NT2/D1 (cell line): ENCODE measurements at places on chromosomes 6 and 20.

DNA sequence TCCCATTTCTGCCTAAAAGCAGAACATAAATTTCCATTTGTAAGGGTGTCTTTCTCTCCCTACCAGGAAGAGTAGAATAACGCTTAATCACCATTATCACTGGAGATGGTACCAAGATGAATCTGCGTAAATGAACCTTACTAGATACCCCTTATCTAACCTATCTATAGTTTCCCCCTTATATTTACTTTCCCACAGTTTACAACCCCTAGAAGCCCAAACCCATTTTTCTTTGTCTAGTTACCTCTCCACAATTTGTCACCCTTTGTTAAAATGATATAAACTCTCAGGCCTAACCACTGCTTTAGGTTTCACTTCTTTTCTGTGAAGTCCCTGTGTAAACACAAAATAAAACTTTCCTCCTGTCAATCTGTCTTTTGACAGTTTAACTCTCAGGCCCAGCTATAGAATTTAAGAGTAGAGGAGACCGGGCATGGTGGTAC, 45.5 kb downstream of the PCNA start:
- no peak for DNase-seq

- DNase-seq: no peak
Observed at GRCh38 chr20:41889844-41890224, 271.7 kb upstream of the CHD6 start.

GRCh38 chr6:88456221-88456859, 290.2 kb upstream of the CNR1 start:
- no peak for DNase-seq

- DNase-seq: no peak
Observed at GRCh38 chr6:34064675-34065074, 81.2 kb downstream of the GRM4 start.

GRCh38 chr6:17156966-17157365, 55.1 kb downstream of the STMND1 start:
- DNase-seq: no peak

DNA sequence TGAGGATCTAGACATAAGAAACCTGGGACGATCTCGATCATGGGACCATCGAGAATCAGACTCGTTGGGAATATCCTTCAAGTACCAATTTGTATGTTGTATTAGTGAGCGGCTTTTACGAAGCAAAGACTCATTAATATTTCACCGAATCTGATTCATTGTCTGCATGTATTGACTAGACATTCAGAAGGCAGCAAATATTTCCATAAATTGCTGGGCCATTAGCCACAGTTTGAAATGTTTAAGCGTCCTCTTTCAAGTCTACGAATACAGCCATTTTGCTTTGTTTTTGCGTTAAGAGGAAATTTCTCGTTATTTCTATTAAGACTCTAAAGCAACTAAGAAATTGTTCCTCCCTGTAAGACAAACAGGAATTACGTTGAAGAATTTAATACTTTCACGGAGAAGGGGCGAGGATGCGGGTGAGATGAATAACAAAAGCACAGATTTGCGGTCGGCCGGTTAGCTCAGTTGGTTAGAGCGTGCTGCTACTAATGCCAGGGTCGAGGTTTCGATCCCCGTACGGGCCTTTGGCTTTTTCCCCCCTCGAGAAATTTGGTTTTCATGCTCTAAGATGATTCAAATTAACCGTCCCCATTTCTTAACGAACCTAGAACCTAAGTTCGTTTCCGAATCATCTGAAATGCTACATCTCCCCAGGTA, 18.5 kb downstream of the POM121L2 start:
- no peak for DNase-seq

- DNase-seq: no peak
Observed at GRCh38 chr6:8181160-8181881, 79.0 kb upstream of the EEF1E1 start.

DNA sequence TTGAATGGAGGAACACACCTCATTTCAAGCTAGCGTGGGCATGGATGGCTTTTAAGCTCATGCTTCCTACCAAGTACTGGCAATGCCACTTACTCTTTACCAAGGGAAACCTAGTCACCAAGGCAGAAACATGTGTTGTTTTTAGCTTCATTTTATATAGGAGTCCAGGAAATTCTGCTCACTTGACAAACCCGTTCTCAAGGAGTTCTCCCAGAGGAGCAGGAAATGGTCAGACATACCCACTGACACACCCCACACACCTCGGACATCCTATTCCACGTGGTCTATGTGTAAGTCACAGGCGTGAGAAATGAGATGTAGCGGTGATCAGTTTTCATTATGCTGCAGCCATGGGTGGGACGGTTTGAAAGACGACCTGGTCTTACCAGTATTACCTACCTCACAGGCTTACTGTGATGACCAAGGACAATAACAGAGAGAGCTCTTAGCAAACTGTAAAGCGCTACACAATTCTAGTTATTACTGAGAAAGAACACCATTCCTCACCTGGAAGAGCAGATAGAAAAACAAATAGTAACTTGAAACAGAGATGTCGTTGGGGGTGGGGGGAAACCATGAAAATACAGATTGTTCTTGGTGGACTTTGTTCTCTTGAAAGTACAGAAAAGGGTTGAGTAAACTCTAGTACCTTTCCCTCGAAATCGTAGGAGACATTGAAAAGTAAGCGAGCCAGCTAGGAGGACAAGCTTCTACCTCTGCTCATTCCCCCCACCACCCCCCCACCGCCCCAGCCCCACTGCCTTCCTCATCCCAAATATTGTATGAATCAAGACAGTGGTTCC, 1.7 kb downstream of the CNKSR3 start:
- DNase-seq: no peak

GRCh38 chr6:54861905-54862616, 15.5 kb downstream of the FAM83B start:
- no peak for DNase-seq

DNA sequence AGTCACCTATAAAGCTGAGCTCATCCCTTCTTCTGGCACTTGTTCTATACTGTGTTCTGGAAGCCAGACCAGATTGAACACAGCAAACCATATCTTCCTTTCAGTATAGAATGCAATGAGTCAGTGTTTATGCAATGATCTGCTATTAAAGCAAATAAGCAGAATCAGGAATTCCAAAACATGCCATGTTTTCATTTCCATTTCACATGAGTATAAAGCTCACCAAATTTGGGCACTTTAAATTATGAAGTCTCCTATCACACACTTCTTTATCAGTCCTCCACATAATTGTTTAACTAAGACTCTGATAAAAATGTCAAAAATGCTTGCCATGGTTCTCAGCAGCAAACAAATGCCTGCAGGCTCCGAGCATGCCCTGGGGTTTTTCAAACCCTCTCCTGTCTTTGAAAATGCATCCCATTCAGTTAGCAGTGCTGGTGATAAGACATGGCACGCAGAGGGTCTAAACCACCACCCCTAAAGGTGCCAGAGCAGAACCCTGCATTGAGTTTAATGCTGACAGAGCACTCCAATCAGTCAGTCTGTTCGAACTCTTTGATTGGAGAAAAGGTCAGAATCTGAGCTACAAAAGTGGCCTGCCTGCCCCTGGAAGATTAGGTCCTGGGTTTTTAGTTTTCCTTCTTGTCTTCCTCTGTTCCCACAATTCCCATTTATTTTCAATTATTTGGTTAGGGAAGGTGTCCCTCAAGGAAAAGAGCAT, 234.1 kb downstream of the GMPR start:
- DNase-seq: no peak

DNA sequence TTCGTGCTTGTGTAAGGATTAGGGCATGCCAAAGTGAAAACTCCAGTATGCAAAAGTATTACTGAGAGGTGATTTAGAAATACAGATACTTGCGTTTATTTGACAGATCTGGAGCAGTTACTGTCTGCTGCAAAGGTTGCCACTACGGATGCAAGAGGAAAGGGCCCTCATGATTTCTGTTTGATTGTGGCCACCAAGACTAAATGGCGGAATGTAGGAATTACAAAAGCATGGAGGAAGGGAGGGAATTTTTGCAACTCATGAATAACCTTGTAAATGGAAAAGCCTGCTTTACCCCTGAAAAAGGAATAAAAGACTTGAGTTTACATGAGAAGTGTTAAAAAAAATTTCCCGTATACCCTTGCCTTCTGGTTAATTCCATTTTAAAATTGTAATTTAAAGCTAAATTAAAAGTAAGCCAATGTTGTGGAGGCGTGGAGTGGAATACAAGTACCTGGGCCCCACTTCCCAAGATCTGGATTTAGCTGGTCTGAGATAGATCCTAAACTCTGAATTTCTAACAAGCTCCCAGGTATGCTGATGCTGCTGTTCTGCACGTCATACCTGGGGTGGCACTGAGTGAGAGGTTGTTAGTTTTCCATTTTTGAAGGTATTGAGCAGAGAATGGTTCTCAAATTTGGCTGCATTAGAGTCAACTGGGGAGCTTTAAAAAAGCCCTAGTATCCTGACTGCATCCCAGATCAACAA, 56.6 kb upstream of the NKX2-2 start:
- peak; percentile 39 for DNase-seq

- no peak for DNase-seq
Observed at GRCh38 chr6:154411076-154411475, 54.5 kb upstream of the IPCEF1 start.

GRCh38 chr6:41331401-41332150, 3.8 kb upstream of the NCR2 start:
- DNase-seq: no peak

DNA sequence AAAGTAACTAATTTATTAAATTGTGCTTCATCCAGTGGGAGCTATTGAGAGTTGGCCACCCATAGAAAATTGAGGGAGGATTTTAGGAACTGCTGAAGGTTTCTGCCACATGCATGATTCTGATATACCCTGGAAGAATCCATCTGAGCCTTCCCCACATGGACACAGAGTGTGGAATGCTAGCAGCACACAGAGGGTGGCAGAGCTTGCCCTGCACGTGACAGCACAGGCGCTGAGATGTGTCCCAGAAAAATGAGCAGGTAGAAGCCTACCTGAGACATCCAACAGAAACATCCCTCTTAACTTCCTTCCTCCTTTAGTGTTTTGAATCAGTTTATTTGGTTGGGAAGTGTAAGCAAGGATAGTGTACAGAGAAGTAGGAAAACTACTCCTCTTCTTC, 96.9 kb downstream of the MTHFD1L start:
- DNase-seq: no peak

- DNase-seq: no peak
Observed at GRCh38 chr6:128719786-128720185, 163.2 kb upstream of the LAMA2 start.

- DNase-seq: no peak
Observed at GRCh38 chr6:118740372-118740771, 89.0 kb upstream of the CEP85L start.

DNA sequence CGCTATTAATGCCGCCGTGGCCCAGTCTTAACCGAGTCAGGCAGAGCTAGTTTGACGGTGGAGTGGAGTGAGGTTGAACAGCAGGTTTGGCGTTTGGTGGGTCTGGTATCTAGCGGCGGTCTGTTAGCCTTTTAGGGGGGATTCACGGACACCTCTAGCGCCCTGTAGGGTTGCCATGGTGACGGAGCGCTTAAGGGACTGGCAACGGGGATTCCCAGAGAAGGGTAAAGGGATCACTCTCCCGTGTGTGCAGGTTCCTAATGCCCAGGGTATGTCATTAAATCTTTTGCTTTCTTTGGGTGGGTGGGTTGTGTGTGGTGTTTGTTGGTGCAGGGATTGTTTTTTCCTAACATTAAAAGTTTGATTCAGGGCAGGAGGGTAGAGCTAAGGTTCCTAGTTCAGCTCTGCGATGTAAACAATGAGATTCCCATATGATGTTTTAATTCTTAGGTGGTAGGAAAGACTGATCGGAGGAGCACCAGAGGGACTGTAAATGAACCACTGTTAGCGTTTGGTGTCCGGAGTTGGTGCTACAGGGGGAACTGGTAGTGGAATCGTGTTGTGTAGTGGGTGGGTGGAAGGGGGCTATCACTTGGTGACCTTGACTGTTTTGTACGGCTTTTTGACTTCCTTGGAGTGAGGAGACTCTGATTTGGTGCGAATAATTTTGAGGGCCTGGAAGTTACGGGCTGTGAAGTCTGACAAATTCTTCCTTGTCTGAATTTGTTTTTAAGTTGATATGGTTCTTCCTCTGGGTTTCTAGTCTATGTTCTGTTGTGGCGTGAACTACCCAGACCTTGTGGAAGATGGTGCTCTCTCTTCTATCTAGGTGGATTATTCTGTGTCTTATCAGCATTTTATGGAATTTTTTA, 5.0 kb downstream of the BRD2 start:
- DNase-seq: no peak

DNA sequence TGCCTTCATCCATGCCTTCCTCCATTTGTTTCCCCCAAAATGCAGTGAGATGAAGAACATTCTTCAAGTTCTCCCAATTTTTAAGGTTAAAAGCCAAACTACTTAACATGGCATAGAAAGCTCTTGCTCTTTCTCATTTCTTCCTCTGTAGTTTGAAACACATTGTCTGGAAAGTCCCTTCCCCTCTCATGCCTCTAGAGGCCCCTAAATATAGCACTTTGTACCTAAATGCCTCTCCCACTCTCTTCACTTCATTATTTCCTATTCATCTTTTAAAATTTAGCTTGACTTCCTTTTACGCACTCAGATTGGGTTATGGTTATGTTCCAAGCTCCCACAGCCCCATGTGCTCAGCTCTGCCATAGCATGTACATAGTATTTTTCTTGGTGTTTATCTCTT, 389.3 kb downstream of the HDGFL1 start:
- DNase-seq: no peak

- DNase-seq: no peak
Observed at GRCh38 chr6:84528201-84528600, 236.2 kb downstream of the TBX18 start.

DNA sequence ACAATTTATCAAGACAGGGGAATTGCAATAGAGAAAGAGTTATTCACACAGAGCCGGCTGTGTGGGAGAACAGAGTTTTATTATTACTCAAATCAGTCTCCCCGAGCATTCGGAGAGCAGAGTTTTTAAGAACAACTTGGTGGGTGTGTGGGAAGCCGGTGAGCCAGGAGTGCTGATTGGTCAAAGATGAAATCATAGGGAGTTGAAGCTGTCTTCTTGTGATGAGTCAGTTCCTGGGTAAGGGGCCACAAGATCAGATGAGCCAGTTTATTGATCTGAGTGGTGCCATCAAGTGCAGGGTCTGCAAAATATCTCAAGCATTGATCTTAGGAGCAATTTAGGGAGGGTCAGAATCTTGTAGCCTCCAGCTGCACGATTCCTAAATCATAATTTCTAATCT, 50.0 kb upstream of the ECI2 start:
- no peak for DNase-seq

GRCh38 chr6:101163611-101164010, 229.9 kb upstream of the GRIK2 start:
- no peak for DNase-seq

DNA sequence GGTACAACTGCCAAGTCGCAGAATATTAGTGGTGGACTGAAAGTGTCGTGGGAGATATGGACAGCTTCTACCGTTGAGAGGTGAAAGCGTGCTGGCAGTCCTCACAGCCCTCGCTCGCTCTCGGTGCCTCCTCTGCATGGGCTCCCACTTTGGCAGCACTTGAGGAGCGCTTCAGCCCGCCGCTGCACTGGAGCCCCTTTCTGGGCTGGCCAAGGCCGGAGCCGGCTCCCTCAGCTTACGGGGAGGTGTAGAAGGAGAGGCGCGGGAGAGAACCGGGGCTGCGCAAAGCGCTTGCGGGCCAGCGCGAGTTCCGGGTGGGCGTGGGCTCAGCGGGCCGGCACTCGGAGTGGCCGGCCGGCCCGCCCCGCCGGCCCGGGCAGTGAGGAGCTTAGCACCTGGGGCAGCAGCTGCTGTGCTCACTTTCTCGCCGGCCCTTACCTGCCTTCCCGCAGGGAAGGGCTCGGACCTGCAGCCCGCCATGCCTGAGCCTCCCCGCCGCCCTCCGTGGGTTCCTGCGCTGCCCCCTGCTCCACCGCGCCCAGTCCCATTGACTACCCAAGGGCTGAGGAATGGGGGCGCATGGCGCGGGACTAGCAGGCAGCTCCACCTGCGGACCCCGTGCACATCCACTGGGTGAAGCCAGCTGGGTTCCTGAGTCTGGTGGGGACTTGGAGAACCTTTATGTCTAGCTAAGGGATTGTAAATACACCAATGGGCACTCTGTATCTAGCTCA, 47.2 kb upstream of the MBOAT1 start:
- no peak for DNase-seq
